A549 treated with Mapracorat at 1 μM for 4 hours (cell line): ENCODE measurements at places on chromosomes 1 and 21. TPM values are rescaled to one million over a fixed set of nuclear protein-coding genes. Genes with fewer than 3 reads are reported as not detected.

The VCAM1 gene
- 0.04 to 0.09 TPM (median 0.08 TPM) in 4 of 5 replicates, not detected in the other for total RNA-seq

The KCNK1 gene
- 15.8 to 25.2 TPM (median 18.4 TPM) in 5 replicates for total RNA-seq

The PLEKHO1 gene
- 6.6 to 8.8 TPM (median 6.9 TPM) in 5 replicates for total RNA-seq

The NRDC gene
- 73.4 to 78.4 TPM (median 75.1 TPM) in 5 replicates for total RNA-seq

The OPTC gene
- total RNA-seq = not detected in 5 replicates

The RBM15 gene
- 5.9 to 9.4 TPM (median 8.1 TPM) in 5 replicates for total RNA-seq
